ENCODE measurements at places on chromosomes 6 and 20.
A peak's percentile ranks its signal among the peaks of the same experiment; 100 is the strongest.

DNA sequence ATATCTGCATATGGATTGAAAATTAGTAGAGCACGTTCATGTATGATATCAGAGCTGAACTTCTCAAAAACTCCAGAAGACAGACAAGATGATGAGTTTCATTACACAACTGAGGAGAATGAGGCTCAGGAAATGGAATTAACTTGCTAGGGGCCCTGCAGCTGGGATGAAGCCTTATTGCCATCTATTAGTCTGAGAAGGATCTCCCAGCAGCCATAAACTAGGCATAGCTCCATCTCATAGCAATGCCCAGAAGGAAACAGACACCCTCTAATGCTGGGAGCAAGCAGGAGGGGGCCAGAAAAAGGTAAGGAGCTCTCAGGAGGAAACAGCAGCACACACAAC, 18.0 kb downstream of the TFEB start:
- no peak for DNase-seq

DNA sequence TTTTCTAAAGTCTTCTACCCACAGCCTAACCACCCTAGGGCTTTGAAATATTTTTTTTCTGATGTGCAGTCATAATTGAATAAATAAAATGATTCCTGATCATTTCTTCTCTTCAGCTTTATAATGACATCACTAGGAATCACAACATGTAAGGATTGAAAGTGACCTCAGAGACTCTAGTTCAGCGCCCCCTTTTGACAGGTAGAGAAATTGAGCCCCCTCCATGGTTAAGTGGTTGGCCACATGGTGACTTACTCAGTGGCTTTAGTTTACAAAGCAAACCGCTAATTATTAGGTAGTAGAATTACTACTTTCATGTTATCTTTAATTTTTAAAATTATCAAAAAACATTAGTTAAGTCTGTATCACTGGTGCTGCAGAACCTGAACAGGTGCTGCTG, 13.3 kb upstream of the SLC2A12 start:
- no peak for DNase-seq

GRCh38 chr6:107064579-107065065, 36.6 kb downstream of the MTRES1 start:
- no peak for DNase-seq

- no peak for DNase-seq
Measured at GRCh38 chr20:9093218-9093957, 24.5 kb downstream of the PLCB4 start.

- DNase-seq = no peak
Measured at GRCh38 chr20:39263076-39263475, 300.9 kb downstream of the DHX35 start.

GRCh38 chr20:10240655-10241054, 22.0 kb downstream of the SNAP25 start:
- DNase-seq = no peak

- DNase-seq = no peak
Measured at GRCh38 chr6:136685540-136686108, 106.7 kb downstream of the MAP3K5 start.

- no peak for DNase-seq
Measured at GRCh38 chr6:11828262-11828870, 49.8 kb upstream of the ADTRP start.

DNA sequence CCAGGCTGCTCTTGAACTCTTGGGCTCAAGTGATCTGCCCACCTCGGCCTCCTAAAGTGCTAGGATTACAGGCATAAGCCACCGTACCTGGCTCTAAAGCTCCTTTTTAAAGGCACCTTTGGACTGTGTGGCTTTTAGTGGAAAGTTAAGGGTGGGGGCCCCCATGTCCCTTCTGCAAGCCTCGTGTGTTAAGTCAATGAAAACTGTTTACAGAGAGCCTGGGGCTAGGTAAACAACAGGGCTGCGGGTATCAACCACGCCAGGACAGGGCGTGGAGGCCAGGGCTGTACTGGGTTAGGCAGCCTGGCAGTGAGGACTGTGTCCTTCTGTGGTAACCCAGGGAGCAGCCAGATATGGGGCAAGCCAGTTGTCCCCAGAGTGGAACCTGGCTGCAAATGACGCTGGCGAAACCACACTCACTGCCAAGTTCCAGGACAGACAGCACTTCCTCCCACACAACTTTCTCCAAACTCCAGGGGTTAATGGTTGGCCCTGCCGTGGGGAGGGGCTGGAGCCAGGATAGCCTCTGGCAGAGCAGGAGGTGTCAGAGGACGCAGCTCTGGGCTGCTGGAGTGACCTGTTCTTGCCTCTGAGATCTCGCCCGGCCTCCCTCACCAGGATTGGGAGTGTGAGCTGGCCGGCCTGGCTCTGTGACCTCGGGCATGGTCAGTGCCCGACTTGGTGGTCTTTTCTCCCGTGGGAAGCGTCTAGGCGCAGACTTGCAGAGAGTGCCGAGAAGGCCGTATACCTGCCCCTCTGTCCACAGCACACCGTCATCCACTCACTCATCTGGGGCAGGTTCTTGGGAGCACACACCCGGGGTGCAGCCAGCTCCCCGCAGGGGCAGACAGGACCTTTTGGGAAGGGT, 3.2 kb downstream of the SLC17A9 start:
- no peak for DNase-seq

DNA sequence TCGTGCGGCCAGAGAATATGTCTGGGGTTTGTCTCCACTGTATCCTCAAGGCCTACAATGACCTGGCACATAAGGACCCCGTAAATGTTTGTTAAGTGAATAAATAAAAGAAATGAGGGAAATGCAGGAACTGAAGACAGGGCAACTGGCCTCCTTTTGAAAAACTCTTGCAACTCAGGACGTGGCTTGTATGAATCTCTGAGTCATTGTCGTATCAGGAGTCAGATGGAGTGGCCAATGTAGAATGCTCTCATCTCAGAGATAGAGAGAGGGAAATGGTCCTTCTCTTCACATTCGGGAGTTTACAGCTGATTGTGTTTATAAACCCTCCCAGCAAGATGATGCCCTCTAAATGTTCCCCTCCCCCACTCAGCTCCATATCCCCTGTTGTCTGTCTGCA, 57.1 kb downstream of the UST start:
- DNase-seq = no peak

- DNase-seq = no peak
Measured at GRCh38 chr6:1615853-1616420, 6.2 kb downstream of the FOXC1 start.

GRCh38 chr20:23112595-23112994, 26.5 kb upstream of the CD93 start:
- no peak for DNase-seq

DNA sequence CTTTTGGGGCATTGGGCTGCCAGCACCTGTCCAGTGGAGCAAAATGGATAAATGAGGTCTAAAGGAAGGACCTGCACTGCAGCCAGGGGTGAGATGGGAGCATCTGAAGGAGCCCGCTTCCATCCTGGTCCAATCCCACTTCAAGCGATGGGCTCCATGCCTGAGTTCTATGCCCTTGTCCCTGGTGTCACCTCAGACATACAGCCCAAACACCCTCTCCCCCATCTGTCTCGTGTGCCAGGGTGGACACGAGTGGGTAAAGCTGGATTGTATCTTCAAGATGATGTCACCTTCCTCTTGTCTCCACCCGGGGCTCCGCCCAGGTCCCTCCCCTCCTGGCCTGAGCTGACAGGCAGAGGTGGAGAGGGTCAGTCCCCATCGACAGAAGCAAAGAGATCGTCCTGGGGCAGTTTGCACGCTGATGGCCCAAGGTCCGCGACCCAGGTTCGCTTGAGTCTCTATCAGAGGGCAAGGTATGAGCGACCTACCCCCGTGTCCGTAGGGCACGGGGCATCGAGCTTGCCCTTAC, 544 bp downstream of the SMIM29 start:
- no peak for DNase-seq

GRCh38 chr6:4884646-4885340, 108.6 kb downstream of the CDYL start:
- no peak for DNase-seq

DNA sequence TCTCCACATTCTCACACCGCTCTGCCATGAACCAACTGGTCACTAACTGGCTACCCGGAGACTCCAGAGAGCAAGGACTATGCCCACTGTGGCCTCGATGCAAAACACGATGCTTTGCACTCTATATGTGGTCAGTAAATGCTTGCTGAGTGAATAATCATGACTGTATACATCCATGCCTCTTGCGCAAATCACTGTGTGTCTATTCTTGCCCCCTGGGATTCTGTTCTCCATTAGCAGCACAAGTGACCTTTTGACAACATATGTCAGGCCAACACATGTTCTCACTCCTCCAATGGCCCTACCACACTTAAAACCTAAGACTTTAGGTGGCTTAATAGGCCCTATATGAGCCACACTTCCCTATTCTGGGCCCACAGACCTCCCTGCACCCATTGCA, 16.9 kb downstream of the KIF16B start:
- DNase-seq = no peak

DNA sequence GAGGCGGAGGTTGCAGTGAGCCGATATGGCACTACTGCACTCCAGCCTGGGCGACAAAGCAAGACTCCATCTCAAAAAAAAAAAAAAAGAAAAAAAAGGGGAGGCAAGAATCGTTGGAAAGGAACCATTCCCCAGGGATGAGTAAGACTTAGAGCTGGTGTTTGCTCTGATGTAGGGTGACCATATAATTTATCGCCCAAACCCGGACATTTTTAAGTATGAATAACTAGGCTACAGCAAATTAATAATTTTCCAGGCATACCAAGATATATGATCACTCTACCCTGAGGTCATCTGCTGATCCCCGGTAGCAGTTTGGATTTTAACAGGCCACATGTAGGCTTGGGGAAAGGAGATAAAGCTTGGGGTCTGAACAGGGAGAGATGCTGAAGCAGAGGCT, 260.9 kb downstream of the BTBD9 start:
- no peak for DNase-seq

DNA sequence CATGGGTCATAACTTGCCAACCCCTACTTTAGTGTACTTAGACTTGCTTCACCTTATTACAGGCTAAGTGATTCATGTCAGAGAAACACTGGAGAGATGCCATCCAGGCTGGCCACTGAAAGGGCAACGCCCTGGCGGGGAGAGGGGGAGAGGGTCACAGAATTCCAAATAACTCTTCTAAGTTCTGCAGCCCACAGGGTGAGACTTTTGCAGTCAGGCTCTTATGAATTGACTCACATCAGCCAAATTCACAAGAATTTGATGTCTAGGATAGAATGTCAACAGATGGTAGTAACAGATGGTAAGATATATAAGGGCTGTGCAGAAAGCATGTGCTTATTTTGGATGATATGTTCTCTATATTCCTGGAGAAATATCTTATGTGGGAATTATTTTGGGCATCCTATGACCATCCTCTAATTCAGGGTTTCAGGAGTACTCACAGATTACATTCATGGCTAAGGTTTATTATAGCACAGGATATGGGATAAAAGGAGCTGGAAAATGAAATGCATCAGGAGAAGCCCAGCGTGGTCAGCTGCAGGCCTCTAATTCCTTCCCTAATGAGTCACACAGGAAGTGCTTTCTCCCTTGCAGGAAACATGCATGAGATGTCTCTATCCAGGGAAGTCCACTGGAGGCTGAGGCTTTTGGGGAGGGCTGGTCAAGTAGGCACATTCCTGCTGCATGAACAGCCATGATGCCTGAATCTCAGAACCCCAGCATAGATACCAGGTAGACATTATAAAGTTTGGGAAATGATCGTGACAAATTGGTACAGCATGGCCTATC, 58.7 kb upstream of the RIN2 start:
- DNase-seq = peak; percentile 53

DNA sequence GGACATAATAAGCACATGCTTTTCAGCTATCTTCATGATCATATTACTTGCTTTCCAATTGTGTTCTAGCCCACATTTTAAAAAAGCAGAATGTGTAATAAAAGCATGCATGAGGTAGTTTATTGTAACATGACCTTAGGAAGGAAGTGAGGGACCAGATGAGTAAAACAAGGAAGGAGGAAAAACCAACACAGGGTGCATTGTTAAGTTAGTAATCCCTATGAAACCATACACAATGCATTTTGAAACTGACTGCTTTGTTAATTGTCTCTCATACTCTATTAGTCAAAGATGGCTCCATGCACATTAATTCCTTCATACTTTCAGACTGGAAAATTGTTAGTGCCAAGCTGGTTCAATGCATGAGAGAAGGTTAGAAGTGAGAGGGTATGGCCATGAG, 37.7 kb upstream of the CENPW start:
- DNase-seq = no peak

DNA sequence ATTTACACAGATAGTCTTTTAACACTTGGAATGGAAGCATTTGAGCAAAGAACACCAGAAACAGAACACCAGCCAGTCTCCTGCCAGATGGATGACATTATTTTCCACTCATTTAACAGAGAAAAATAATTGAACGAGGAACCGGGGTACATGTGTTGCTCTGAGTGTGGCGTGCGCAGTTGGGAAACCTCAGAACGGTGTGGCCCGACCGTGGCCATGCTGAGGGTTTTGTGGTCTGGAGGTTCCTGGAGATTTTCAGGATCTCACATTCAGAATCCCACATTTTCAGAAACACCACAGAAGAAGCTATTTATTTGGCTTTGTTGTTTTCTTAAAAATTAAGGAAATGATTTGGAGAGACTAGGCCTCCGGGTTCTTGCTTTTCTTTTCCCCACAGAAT, 126.9 kb upstream of the QKI start:
- DNase-seq = no peak

DNA sequence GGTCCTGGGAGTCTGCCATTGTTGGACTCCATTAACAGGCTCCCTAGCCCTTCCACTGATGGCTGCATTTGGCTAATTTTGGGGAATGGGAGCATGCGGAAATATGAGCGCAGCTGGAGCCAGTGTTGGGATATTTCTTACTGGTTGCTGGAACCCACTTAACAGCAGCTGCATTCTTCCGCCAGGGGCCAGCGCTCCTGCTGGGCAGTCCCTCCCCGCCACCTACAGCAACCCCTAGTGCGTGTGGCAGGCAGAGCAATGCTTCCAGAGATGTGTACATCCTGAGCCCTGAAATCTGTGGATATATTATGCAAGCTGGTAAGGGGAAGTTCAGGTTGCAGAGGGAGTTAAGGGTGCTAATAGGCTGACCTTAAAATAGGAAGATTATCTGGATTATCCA, 16.4 kb downstream of the CST8 start:
- DNase-seq = no peak

- DNase-seq = no peak
Measured at GRCh38 chr6:168494726-168495125, 53.7 kb downstream of the SMOC2 start.

DNA sequence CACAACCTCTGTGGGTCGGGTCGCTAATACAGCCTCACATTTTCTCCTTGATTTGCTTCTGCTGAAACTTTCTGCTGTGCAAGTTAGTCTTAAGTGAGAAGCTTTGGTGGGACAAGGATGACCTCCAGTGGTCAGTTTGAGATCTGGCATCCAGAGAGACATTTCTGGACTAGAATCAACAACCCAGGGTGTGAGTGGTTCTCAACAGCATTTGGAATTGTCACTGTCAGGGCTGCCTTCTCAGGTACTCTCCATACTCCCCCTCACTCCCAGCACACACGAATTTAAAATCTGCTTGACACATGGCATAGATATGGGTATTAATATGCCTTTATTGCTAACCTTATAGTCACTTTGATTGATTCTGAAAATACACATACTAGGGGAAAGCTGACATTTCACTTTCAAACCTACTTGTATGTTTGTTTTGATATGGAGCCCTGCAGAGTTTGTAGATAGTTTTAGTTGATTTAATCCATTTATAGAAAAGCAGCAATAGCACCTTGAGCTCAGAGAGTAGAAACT, 13.2 kb downstream of the OTOR start:
- peak; percentile 31 for DNase-seq

GRCh38 chr6:166454692-166455515, 72.2 kb upstream of the MPC1 start:
- DNase-seq = no peak
